ENCODE measurements at places on chromosomes 7 and 10. TPM values are rescaled to one million over a fixed set of nuclear protein-coding genes. Genes with fewer than 3 reads are reported as not detected.

AKR1B15 gene
- polyA plus RNA-seq = 0.58 TPM

FGFR2 gene
- polyA plus RNA-seq = not detected

RHOBTB1 gene
- polyA plus RNA-seq = 30.5 TPM

CLDN4 gene
- 0.30 TPM for polyA plus RNA-seq

TMEM225B gene
- polyA plus RNA-seq = 0.90 TPM

TBATA gene
- not detected for polyA plus RNA-seq

SPDYE16 gene
- polyA plus RNA-seq = 2.3 TPM

UTF1 gene
- polyA plus RNA-seq = not detected

TRPV6 gene
- 0.20 TPM for polyA plus RNA-seq

SLC26A3 gene
- polyA plus RNA-seq = not detected

PLA2G12B gene
- polyA plus RNA-seq = 0.24 TPM
